ENCODE measurements at places on chromosomes 2 and 18.

DNA sequence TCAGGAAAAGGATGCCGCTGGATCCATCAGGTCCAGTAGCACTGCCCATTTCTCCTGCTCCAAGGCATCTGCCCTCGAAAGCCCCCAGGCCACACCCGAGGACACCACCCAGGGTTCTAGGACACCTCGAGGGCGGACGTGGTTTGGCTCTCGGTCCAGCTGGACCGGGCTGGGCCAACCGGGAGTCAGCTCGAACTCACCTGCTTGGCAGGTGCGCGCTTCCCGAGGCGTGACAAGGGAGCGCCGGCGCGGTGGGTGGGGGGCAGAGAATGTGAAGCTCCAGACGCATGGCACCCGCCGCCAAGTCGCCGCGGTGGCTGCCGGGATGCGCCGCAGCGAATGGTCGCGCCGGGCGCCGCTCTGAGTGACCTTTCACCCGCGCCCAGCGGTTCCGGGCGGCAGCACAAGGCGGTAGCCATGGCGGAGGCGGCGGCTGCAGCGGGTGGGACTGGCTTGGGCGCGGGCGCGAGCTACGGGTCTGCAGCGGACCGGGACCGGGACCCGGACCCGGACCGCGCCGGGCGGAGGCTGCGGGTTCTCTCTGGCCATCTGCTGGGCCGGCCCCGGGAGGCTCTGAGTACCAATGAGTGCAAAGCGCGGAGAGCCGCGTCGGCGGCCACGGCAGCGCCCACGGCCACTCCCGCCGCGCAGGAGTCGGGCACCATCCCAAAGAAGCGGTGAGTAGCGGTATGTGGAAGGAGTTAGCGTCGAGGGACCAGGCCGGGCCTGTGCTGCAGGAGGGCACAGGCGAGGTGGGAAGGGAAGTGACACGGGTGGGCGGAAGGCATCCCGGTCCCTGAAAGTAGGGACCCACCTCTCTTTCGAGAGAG is at the start of gene AGPS:
Gene AGPS, plus strand, starts transcription at position 401 of the 830 bp plus-strand sequence. Its CDS starts 17 bp downstream, at position 418.
- peak; percentile 55 for DNase-seq

- peak; percentile 25 for DNase-seq
Observed at GRCh38 chr2:127669056-127669455, 6.3 kb downstream of the LIMS2 start.

GRCh38 chr2:148616662-148617061 is 27.9 kb upstream of the EPC2 start:
- DNase-seq: no peak

GRCh38 chr2:28276076-28276618 is 116.5 kb upstream of the FOSL2 start:
- peak; percentile 99 for DNase-seq

GRCh38 chr18:77571743-77572142 is 322.1 kb downstream of the GALR1 start:
- DNase-seq: no peak

DNA sequence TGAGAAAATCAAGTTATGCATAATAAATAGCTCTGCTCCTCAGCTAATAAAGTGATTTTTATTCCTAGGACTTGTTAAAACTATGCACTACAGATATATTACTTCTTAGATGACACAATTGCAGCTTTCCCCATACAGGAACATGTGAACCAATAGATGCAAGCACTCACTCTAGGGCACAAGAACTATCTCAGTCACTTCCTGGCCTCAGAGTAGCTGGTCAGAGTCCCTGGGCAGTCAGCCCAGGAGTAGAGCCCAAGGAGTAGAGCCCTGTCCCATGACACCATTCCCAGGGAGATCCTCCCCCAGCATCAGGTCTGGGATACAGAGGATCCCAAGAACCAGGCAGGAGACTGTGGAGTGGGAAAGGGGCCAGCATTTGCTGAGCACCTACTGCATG is 2.7 kb downstream of the TNS1 start:
- DNase-seq: peak; percentile 96

- DNase-seq: peak; percentile 25
Observed at GRCh38 chr2:179479947-179480346, 215.3 kb upstream of the SESTD1 start.
